ENCODE measurements at places on chromosomes 16 and 17. TPM values are rescaled to one million over a fixed set of nuclear protein-coding genes. Genes with fewer than 3 reads are reported as not detected.

The KRT33B gene
- not detected for total RNA-seq

The TBC1D28 gene
- total RNA-seq, result under 0.01 TPM

The CCDC40 gene
- total RNA-seq, result 2.4 TPM

The SENP3 gene
- total RNA-seq, result 50.1 TPM

The BRIP1 gene
- total RNA-seq, result 4.0 TPM

The CD300H gene
- total RNA-seq, result 0.27 TPM

The C16orf54 gene
- total RNA-seq, result 64.9 TPM

The CIITA gene
- 88.6 TPM for total RNA-seq

The HSPB9 gene
- not detected for total RNA-seq

The CIAPIN1 gene
- total RNA-seq, result 33.4 TPM

The XAF1 gene
- 72.7 TPM for total RNA-seq

The KRT9 gene
- not detected for total RNA-seq

The NKD1 gene
- under 0.01 TPM for total RNA-seq

The ATP2A1 gene
- total RNA-seq, result 0.54 TPM

The GLIS2 gene
- total RNA-seq, result under 0.01 TPM

The WNT9B gene
- total RNA-seq, result under 0.01 TPM

The HS3ST3B1 gene
- total RNA-seq, result 4.6 TPM

The PPM1E gene
- under 0.01 TPM for total RNA-seq

The SLFN12L gene
- under 0.01 TPM for total RNA-seq

The SULT1A1 gene
- total RNA-seq, result 24.0 TPM

The PDILT gene
- total RNA-seq, result not detected

The ASB16 gene
- not detected for total RNA-seq

The EVPLL gene
- not detected for total RNA-seq

The HOXB5 gene
- total RNA-seq, result 0.54 TPM

The RAB37 gene
- total RNA-seq, result 79.7 TPM

The CCDC92B gene
- 0.27 TPM for total RNA-seq

The TMEM238L gene
- not detected for total RNA-seq

The SCIMP gene
- 0.54 TPM for total RNA-seq

The OTOP3 gene
- not detected for total RNA-seq

The TIMP2 gene
- total RNA-seq, result 29.6 TPM

The PRR35 gene
- total RNA-seq, result under 0.01 TPM

The MYO15B gene
- 352 TPM for total RNA-seq

The TK1 gene
- total RNA-seq, result 38.5 TPM

The GUCY2D gene
- 1.9 TPM for total RNA-seq

The TNFSF13 gene
- total RNA-seq, result 15.3 TPM

The TRPV3 gene
- total RNA-seq, result under 0.01 TPM

The WFDC1 gene
- total RNA-seq, result 2.4 TPM

The GALR2 gene
- 0.27 TPM for total RNA-seq

The ORMDL3 gene
- total RNA-seq, result 39.3 TPM

The ZNF205 gene
- total RNA-seq, result 4.8 TPM

The KRTAP9-8 gene
- not detected for total RNA-seq

The ADAM11 gene
- total RNA-seq, result 1.6 TPM

The CD7 gene
- 1.9 TPM for total RNA-seq

The CCL7 gene
- total RNA-seq, result not detected

The NOD2 gene
- total RNA-seq, result 4.0 TPM

The TBC1D26 gene
- total RNA-seq, result not detected

The KRT27 gene
- not detected for total RNA-seq

Measured in hematopoietic multipotent progenitor cell (in vitro differentiated cells).